Ureter (tissue), 1 donor: ENCODE measurements at places on chromosomes 3 and 15.

DNA sequence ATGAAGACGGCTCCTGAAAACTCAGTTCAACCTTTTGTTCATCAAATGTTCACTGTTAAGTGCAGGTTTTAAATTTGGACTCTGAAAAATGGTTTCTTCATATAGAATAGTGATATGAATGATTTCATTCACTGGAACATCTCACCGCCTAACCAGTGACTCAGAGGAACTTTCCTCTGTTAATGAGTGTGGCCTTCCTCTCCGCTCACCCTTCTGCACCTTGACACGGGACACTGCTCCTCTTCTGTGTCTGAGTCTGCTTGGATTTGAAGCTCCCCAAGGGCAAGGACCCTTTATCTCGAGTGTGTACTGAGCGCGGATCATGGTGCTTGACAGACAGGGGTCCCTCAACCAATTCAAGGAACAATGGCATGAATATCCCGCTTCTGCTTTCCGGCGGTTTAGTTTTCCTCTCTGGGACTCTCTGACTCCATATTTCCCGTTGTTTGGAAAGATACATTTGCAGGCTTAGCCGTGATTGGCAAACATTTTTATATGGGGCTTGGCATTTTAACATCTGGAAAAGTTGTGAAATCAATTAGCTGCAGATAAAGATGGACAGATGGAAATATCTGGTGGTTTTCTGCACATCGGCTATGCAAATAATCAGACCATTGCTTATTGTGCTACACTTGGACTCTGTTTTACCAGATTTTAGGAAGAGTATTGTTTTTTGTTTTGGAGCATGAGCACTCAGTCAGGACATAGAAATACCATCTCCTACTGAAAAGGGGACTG, 20.9 kb downstream of the KBTBD8 start:
- no peak for DNase-seq

GRCh38 chr3:197709135-197709534, 27.6 kb downstream of the RUBCN start:
- no peak for DNase-seq

- DNase-seq, result no peak
Observed at GRCh38 chr15:50968353-50968752, 59.9 kb downstream of the AP4E1 start.

DNA sequence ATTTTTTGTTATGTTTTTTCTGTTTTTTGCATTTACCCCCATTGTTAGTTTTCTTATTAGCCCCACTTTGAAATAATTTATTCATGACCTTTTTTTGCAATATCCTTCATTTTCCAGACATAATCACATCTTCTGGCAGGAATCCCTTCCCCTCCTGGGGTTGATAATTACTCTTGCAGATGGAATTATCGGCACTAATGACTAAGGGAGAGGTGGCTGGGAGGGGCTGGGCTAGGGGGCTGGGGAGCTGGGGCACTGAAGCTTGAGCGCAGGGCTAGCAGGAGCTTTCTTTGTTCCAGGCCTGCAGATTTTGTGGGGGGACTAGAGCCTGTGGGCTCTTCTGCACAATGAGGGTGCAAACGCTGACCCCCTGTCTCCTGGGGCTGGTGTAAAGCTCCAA, 77.8 kb downstream of the RAB11A start:
- DNase-seq, result no peak

DNA sequence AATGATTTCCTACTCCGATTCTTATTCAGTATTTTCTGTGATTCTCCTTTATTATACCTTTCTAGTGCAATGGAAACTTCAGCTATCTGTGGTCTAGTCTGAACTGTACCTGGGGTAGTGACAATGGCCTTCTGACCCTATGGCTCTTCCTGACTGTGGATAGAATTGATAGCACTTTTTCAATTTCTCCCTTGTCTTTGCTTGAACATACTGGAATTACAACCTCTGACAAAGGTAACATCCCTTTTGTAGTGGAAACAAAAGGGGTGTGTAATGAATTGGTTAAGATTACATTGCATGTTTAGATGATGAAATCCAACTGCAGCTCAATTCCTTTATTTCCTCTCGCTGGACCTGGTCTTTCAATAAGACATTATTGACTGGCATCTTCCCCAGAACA, 21.0 kb upstream of the SOX2 start:
- no peak for DNase-seq

GRCh38 chr15:42104095-42104891, 9.9 kb upstream of the PLA2G4D start:
- no peak for DNase-seq

DNA sequence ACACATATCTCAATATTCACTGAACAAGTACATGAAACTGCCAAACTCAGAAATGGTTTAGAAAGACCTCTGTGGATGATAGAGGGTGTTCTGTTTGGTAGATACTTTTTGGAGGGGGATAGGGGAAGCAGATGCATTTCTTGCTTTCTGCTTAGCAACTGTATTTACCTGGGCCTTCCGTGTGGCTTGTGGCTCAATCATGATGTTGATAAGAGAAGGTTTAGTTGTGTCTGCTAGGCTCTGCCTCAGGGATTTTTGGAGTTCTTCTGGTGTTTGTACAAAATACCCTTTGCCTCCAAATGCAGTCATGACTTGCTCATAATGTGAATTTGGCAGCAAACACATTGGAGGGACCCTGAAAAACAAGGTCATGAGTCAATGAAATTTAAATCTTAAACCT, 38.2 kb downstream of the HACL1 start:
- DNase-seq, result no peak

- no peak for DNase-seq
Observed at GRCh38 chr15:38217191-38217595, 35.4 kb upstream of the SPRED1 start.
